Activated T-cell treated with anti-CD3 and anti-CD28 coated beads for 48 hours (primary cell): ENCODE measurements at places on chromosomes 7 and 10.

DNA sequence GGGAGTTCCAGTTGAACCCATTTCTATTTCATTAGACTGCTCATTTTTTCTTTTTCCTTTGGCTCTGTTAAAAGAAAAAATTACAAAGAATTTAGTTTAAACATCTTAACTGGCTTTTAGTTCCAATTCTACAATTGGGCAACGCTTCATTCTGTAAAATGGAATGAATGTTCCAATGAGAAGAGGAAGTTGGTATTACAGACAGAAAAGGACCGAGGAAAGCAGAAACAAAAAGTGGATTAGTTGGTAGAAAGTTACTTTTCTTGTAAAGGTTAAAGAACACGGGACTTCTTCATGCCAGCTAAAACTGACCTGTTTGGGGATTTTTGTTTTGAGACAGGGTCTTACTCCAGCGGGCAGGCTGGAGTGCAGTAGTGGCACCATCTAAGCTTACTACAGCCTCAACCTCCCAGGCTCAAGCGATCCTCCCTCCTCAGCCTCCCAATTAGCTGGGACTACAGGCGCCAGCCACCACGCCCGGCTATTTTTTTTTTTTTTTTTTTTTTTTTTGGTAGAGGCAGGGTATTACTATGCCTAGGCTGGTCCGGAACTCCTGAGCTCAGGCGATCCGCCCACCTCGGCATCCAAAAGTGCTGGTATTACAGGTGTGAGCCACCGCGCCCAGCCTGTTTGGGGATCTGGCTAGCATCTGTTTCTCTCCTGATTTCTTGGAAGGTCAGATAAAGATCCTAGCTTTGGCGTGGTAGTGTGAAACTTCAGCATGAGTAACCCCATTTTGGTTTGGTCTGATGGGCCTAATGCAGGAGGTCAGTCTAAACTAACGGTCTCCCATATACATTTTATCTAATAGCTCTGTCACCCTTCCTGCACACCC, 1.3 kb upstream of the VDAC2 start:
- no peak for DNase-seq

DNA sequence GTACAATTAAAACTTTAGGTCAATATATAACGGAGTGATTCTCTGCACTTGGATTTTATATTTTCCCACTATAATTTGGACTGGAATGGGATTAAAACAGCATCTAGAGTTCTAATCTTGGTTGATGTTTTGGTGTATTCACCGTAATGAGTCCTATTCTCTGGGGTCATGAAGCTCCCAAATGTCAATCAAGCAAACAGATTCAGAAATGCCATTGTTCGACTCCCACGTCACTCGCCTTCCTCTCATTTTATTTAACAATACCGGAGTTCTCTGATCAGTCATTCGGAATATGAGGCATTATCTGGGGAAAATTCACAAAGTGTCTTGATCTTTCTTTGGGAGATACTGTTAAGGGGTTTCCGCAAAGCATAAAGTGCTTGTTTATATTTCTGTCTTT, 26.5 kb downstream of the SKIDA1 start:
- no peak for DNase-seq

GRCh38 chr7:152937282-152937681, 177.7 kb downstream of the ACTR3B start:
- no peak for DNase-seq

DNA sequence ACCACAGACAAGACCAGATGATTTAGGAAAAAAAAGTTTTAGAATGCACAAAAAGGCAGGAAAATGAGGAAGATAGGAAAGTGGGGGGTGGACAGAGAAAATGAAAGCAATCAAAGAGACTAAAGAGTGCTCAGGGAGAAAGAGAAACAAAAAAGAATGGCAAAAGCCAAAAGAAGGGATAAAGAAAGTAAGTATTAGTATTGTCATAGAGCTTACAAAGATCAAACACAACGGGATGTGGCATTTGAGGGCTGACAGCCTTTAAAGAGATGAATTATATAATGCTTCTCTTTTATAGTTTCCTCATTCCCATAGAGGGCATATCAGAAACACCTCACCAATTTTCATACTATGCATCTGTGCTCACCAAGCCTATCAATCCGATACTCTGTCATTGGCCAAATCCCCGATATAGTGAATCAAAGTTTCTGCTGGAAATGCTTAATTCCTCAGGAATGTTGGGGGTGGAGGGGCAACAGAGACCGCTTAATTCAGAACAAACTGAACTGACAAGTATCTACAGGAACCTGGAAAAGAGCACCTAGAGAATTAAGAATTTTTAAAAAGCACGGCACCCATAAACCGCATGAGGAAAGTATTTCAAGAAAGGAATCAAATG, 2.7 kb downstream of the COG5 start:
- no peak for DNase-seq

DNA sequence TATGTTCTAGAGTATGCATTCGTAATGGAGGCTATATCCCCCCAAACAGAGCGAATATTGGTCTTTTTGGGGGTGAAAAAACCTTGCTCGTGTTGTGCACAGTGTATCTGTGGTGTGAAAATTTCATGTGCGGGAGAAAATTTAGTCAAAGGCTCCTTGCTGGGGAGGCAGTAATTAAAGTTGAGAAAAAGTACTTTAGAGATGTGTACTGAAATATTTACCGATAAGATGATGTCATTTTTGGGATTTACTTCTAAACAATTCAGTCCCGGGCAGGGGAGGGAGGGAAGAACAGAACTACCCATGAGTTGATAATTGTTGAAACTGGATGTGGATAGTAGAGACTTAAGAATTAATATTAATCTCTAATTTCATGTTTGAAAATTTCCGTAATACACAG, 9.3 kb downstream of the RBM17 start:
- DNase-seq = no peak

GRCh38 chr7:157543791-157544190, 207.0 kb downstream of the DNAJB6 start:
- DNase-seq = no peak

DNA sequence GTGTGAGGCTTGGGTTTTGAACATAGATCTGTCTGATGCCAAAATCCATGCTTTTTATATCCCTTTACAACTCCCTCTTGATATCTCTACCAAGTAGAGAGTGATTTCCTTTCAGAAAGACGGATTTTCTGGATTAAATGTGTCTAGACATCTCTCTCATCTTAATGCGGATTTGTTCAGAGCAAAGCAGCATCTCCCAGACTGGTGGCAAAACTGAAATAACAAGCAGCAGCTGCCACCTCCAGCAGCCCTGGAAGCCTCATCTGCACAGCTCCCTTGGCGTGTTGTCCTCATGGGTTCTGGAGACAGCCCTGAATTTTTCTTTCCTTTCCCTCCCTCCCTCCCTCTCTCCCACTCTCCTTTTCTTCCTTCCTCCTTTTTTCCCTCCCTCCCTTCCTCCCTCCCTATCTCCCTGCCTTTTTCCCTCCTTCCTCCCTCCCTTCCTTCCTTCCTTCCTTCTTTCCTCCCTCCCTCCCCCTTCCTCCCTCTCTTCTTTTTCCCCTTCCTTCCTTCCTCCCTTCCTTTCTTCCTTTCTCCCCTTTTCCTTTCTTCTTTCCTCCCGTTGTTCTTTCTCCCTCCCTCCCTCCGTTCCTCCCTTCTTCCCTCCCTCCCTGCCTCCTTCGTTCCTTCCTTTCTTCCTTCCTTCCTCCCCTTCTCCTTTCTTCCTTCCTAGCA, 639.9 kb downstream of the TYW1 start:
- DNase-seq = no peak

- no peak for DNase-seq
Measured at GRCh38 chr10:80608706-80609105, 71.0 kb downstream of the SH2D4B start.

GRCh38 chr7:157003756-157004520, 6.5 kb downstream of the MNX1 start:
- no peak for DNase-seq

DNA sequence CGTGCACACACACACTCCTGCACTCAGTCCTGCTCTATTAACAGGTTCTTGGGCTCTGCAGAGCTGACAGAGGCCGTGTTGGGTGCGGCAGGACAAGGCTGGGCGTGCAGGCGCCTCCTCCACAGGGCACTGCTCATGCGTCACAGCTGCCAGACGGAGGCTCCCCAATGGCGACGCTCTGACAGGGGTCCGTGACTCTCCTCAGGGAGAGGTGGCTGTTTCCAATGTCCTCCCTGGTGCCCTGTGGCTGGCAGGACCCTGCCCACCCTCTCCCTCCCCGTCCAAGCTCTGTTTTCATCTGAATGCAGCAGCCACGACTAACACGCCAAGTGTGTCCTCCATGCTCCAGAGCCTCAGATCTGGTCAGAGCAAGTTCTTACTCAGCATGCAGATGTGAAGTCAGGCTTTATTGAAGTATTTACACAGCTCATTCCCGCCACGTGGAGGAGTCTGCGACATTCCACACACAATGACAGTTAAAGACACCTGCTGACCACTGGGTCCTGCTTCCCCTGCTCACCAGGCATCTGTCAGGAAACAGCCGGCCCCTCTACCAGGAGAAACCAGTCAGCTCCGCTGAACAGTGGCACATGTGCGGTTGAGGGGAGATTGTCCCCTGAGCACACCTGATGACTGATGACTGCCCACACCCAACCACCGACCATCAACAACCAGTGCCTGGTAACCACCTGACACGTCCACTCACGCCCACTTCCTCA, 116.7 kb downstream of the VIPR2 start:
- DNase-seq = no peak

DNA sequence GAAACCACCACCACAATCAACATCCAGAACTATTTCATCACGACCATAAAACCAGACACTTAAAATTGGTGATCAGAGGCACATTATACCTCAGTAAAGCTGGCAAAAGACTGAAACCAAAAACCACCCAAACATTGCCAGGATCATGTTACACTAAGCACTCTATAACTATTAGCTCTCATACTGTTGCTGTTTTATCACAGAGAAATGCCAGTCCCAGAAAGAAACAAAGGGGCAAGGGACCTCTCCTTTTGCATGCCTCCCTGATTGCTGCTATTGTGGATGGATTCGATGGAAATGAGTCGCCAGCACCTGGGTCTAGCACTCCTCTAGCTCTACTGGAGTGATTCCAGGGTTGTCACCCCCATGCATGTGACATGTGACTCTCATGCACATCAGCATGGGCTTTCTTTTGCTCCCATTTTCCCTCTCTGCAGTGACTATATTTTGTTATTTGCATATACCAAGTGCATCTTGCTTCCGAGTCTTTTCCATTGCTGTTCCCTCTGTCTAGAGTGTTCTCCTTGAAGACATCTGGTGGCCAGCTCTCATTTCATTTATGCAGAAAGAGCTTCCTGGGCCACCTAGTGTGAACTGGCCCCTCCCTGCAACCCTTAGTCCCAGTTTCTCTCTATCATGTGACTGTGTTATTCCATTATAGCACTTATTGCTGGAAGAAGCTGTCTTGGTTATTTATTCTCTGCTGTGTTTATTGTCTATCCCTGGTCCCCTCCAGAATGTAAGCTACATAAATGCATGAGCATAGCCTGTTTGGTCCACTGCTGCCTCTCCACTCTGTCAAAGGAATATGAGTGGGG, 300.6 kb downstream of the PLXNA4 start:
- no peak for DNase-seq

GRCh38 chr7:130875265-130875741, 141.3 kb upstream of the KLF14 start:
- no peak for DNase-seq

- DNase-seq = peak; percentile 87
Measured at GRCh38 chr7:151631953-151632749, 112.5 kb upstream of the RHEB start.

GRCh38 chr10:52961323-52961722, 188.7 kb upstream of the MBL2 start:
- no peak for DNase-seq

GRCh38 chr7:44284881-44285541, 40.4 kb downstream of the CAMK2B start:
- no peak for DNase-seq

DNA sequence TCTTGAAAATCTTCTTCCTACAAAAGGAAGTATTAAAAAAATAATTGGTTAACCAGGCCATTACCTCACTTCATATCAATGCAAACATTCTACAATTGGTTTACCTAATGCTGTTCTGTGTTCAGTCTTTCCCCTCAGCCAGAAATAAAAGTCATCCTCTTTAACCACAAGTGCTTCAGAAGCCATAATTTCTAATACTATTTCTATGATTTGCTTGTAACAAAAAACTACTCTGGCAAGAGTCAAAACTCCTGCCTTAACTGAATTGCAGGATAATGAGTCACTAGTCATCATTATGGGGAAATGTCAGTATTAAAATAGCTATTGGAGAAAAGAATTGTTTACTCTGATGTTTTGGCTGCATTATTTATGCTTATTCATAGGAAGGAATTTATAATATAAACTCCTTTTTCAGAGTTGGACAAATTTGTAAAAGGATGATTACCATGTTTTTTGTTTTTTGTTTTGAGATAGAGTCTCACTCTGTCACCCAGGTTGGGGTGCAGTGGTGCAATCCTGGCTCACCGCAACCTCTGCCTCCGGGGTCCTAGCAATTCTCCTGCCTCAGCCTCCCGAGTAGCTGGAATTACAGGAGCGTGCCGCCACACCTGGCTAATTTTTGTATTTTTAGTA, 55.5 kb upstream of the ODAD2 start:
- DNase-seq = no peak

DNA sequence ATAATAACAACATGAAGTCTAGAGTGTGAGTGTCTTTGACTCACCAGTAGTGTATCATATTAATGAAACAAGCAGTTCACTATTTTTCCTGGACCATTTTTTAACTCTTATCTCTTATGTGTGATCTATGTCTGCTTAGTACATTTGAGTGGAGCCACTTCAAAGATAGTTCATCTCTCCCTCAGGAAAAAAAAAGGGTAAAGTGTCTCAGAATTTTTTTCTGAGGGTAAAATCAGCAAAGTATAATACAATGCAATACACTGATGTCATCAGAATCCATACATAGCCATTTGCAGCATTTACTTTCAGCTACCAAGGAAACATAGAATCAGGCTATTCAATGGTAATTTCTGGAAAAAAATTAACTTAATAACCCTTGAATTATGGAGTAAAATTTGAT, 706.7 kb downstream of the DNAJB9 start:
- no peak for DNase-seq

DNA sequence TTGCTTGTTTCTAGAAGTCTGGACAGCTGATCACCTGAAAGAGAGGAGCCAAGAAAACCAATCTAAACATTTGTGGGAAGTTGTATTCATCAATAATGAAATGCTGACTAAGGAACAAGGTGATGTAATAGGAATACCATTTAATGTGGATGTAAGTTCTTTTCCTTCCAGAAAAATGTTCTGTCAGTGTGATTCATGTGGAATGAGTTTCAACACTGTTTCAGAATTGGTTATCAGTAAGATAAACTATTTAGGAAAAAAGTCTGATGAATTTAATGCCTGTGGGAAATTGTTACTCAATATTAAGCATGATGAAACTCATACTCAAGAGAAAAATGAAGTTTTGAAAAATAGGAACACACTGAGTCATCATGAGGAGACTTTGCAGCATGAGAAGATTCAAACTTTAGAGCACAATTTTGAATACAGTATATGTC, 39.8 kb upstream of the ZNF37A start:
- no peak for DNase-seq

- no peak for DNase-seq
Measured at GRCh38 chr10:125259651-125260050, 99.3 kb upstream of the CTBP2 start.

GRCh38 chr7:88229302-88229995, 9.6 kb upstream of the SRI start:
- DNase-seq = no peak
